Activated CD4-positive, alpha-beta T cell treated with anti-CD3 and anti-CD28 coated beads for 36 hours (primary cell): ENCODE measurements at places on chromosomes 13 and 19. TPM values are rescaled to one million over a fixed set of nuclear protein-coding genes. Genes with fewer than 3 reads are reported as not detected.

The CYP4F22 gene
- total RNA-seq: 0.54 TPM

The SMAD9 gene
- 0.14 TPM for total RNA-seq

GRCh38 chr19:50969413-50969760 lies at the start of gene KLK6:
Gene KLK6 (minus strand): TSS chr19:50969591. CDS start chr19:50968104, 1,487 bp downstream.
- no peaks in the 10 kb centered on the region for H3K36me3 ChIP-seq
- H3K4me3 ChIP-seq: no peak within 1 kb of the TSS
- H3K4me1 ChIP-seq: no peaks in the 10 kb centered on the region
- peaks cover 37% of the 10 kb centered on the region for H3K27me3 ChIP-seq
- DNase-seq: no peak
- H3K27ac ChIP-seq: no peak within 1 kb of the TSS

DNA sequence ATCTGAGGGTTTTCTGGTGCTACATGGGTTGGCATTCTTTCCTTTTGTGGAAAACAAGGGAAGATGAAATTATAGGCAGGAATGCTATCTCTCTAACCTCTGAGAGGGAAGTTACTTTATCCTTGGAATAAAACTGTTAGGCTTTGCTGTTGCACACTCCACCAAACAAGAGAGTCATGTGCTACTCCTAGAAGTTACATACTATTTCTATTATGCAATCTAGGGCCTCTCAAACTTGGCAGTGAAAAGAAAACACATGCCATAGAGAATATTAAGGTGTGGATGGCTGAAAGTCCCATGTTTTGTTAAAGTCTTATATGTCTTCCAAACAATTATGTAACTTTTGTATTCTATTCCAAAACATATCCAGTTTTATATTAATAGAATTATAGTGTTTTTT lies 367.9 kb downstream of the SLC7A1 start:
- H3K27me3 ChIP-seq: peaks cover 2% of the 10 kb centered on the region
- no peaks in the 10 kb centered on the region for H3K4me1 ChIP-seq
- H3K27ac ChIP-seq: no peak overlapping the region
- H3K36me3 ChIP-seq: no peaks in the 10 kb centered on the region
- no peak for DNase-seq

DNA sequence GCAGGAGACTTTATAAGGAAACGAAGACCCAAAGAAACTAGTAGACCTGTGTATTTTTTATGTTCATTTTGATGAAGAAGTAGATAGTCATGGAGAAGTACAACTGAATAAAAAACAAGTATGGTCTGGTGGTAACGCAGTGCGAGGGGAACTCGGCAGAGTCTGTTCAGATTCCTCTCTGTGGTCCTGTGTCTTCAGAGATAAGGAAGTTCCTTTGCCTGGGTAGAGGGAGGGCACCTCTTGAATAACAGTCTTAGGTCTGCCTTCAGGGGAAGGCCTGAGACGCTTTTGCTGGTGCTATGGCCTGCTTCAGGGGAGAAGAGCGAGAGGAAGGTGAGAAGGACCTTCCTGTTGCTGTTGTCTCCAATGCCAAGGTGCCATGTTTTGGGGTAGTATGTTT lies 25.9 kb upstream of the SLC46A3 start:
- H3K4me3 ChIP-seq: no peak overlapping the region
- no peak overlapping the region for H3K27ac ChIP-seq
- H3K27me3 ChIP-seq: peaks cover 2% of the 10 kb centered on the region
- H3K4me1 ChIP-seq: no peaks in the 10 kb centered on the region

DNA sequence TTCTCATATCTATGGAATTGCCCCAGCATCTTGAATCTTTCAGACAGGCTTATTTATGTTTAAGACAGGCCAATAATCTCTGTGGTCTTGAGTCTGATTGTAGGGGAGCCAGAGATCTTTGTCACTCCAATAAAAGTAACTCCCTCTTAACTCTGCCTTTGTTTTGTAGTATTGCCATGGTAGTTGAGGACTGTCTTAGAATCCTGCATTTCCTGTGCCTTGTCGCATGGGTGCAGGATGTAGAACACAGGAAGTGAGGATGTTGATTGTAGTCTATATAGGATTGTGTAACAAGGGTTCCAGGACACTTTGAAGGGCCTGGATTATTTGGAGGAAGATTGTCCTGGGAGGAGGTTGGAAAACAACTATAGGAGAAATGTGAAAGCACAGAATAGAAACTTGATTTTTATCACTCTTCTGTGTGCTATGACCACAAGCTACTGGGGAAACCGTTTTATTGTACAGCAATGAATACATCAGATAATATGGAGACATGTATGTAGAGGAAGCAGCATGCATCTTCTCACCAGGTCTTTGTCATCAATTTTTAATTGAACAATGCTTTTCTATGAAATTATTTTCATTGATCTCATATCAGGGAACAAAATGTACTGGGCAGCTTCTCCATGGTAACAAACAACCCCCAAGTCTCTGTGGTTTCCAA lies 411.7 kb downstream of the FGF9 start:
- no peaks in the 10 kb centered on the region for H3K27me3 ChIP-seq
- peaks cover 10% of the 10 kb centered on the region for H3K36me3 ChIP-seq
- no peak for DNase-seq
- no peak overlapping the region for H3K4me3 ChIP-seq
- H3K4me1 ChIP-seq: peaks cover 30% of the 10 kb centered on the region
- H3K27ac ChIP-seq: no peak overlapping the region

GRCh38 chr13:94859811-94860210 lies 147.5 kb upstream of the SOX21 start:
- no peak overlapping the region for H3K4me3 ChIP-seq
- H3K36me3 ChIP-seq: no peaks in the 10 kb centered on the region
- no peak overlapping the region for H3K27ac ChIP-seq
- H3K27me3 ChIP-seq: no peaks in the 10 kb centered on the region
- peaks cover 12% of the 10 kb centered on the region for H3K4me1 ChIP-seq

DNA sequence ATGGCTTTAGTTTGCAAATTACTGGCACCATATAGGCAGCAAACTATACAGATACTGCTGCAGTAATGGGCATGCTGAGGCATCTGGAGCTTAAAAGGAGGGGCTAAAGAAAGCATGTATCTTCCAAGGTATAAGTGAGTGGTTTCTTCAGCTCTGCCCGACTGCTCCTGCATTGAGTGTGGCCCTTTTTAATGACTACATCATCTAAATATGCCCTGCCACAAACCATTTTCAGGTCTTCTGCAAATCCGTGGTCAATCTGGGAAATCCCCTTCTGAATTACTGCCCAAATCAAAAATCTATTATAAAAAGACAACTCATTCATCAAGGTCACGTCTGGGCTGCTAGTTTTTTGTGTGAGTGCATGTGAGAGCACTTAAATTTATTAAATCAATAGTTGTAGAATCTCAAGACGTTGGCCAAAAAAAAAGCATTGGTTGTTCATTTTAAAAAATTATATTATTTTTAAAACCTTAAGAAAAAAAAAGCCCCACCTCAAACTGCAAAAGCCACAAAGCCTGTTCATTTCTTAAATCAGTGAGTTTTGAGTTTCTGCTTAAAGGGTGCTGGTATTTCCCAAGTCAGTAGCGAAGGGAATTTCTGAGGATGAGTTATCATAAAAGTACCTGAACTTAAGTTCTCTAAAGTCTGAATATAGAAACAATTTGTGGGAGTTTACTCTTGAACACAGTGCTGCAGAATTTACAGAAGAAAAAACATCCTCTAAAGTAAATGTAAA lies 16.3 kb downstream of the LCP1 start:
- H3K27me3 ChIP-seq: no peaks in the 10 kb centered on the region
- H3K4me1 ChIP-seq: peaks cover 88% of the 10 kb centered on the region
- peaks cover 66% of the 10 kb centered on the region for H3K36me3 ChIP-seq
- peak overlapping the region; percentile 59 for H3K4me3 ChIP-seq

GRCh38 chr19:30886222-30886621 lies 463.0 kb downstream of the TSHZ3 start:
- H3K36me3 ChIP-seq: no peaks in the 10 kb centered on the region
- H3K4me3 ChIP-seq: no peak overlapping the region
- H3K27ac ChIP-seq: no peak overlapping the region
- DNase-seq: no peak

GRCh38 chr19:32875428-32875827 lies 5.9 kb upstream of the SLC7A9 start:
- H3K4me3 ChIP-seq: no peak overlapping the region

GRCh38 chr13:46624353-46624752 lies 71.4 kb downstream of the LRCH1 start:
- no peak overlapping the region for H3K4me3 ChIP-seq
- H3K4me1 ChIP-seq: peaks cover 57% of the 10 kb centered on the region

GRCh38 chr13:62320129-62321108 lies 904.8 kb upstream of the PCDH20 start:
- H3K4me3 ChIP-seq: no peak overlapping the region
- H3K27ac ChIP-seq: no peak overlapping the region
- H3K27me3 ChIP-seq: no peaks in the 10 kb centered on the region
- H3K36me3 ChIP-seq: no peaks in the 10 kb centered on the region
- no peaks in the 10 kb centered on the region for H3K4me1 ChIP-seq

DNA sequence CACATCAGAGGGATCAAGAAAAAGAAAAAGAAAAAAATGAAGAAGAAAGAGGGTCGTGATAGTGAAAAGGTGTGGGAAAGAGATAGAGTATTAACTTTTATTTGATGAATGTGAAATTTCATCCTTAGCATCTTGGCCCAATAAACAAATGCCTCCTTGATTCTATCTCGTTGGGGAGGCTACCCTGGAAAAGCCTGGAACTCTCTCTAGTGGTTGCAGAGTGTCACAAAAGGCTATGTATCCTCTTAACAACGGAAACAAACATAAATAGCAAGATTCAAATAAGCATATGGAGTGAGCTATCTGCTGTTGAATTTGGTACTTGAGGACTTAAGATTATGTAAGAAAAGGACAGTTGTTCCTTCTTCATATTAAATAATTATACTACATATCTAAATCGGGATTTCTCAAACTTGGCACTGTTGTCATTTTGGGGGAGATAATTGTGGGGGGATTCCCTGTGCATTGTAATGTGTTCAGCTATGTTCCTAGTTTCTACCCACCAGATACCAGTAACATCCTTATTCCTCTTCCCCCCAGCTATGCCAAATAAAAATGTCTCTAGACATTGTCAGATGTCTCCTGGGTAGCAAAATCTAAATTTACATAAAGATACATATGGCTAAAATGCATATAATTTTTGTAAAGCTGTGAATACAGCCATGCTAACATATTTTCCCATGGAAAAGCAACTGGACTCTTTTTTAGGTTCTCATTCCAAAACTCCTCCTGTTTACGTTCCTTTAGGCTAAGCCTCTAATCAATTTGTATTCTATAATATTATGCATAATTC lies 557.2 kb downstream of the DCT start:
- no peaks in the 10 kb centered on the region for H3K36me3 ChIP-seq
- H3K4me3 ChIP-seq: no peak overlapping the region

The SLC17A7 gene
- total RNA-seq: 0.14 TPM

The TUBB4A gene
- 4.8 TPM for total RNA-seq

DNA sequence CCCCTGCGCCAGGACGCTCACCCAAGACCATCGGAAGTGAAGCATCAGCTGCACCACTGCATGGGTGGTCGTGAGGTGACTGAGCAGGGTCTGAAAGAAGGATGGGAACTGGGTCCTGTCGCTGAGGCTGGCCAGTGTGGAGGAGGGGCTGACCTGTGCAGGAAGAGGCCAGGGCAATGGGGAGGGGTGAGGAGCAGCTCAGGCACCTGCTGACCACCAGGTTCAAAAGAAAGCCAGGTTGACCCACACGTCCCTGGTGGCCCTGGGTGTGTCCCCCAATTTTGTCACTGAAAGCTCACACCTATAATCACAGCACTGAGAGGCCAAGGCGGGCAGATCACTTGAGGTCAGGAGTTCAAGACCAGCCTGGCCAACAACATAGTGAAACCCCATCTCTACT lies 13.7 kb upstream of the ZSCAN1 start:
- H3K27ac ChIP-seq: no peak overlapping the region
- no peak overlapping the region for H3K4me3 ChIP-seq
- no peaks in the 10 kb centered on the region for H3K4me1 ChIP-seq
- peaks cover 8% of the 10 kb centered on the region for H3K36me3 ChIP-seq
- no peak for DNase-seq
- no peaks in the 10 kb centered on the region for H3K27me3 ChIP-seq

GRCh38 chr13:31105020-31105795 lies 56.5 kb downstream of the HSPH1 start:
- no peaks in the 10 kb centered on the region for H3K36me3 ChIP-seq
- H3K4me3 ChIP-seq: no peak overlapping the region
- no peak overlapping the region for H3K27ac ChIP-seq
- H3K4me1 ChIP-seq: no peaks in the 10 kb centered on the region

DNA sequence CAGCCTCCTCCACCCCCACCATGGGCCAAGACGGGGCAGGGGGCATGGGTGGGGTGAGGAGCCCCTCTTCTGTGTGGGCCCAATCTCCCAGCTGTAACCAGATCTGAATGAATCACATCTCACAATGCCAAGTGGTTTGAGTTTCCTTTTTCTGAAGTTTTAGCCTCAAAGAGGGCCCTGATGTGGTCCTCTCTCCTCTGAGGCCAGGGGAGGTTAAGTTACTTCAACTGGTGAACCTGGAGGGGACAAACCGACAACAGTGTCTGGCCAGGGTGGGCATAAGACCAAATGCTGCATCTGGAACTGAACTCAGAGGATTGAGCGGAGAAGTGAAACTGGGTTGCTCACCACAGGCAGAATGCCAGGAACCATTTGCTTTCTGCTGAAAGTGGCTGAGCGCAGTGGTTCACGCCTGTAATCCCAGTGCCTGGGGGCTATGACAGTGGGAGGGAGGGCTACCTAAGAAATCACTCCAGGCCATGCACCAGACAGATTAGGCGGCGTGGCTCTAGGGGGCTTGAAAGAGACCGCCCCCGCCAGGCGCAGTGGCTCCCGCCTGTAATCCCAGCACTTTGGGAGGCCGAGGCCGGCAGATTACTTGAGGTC lies 15.4 kb upstream of the IRGC start:
- H3K36me3 ChIP-seq: peaks cover 3% of the 10 kb centered on the region
- peak; percentile 47 for DNase-seq
- peaks cover 18% of the 10 kb centered on the region for H3K27me3 ChIP-seq
- peak overlapping the region; percentile 99 for H3K27ac ChIP-seq
- peaks cover 21% of the 10 kb centered on the region for H3K4me1 ChIP-seq
- peak overlapping the region; percentile 69 for H3K4me3 ChIP-seq

The PSG6 gene
- total RNA-seq: not detected

The POU2F2 gene
- total RNA-seq: 43.6 TPM

- H3K36me3 ChIP-seq: peaks cover 13% of the 10 kb centered on the region
- H3K4me3 ChIP-seq: peak overlapping the region; percentile 84
- H3K4me1 ChIP-seq: peaks cover 18% of the 10 kb centered on the region
- peak overlapping the region; percentile 81 for H3K27ac ChIP-seq
- H3K27me3 ChIP-seq: peaks cover 5% of the 10 kb centered on the region
These were observed 22.2 kb downstream of the ZNF175 start for GRCh38 chr19:51593138-51593890.

GRCh38 chr13:112726016-112726767 lies 36.4 kb downstream of the ATP11A start:
- no peak for DNase-seq
- H3K27me3 ChIP-seq: no peaks in the 10 kb centered on the region
- peak overlapping the region; percentile 71 for H3K27ac ChIP-seq
- no peaks in the 10 kb centered on the region for H3K36me3 ChIP-seq

DNA sequence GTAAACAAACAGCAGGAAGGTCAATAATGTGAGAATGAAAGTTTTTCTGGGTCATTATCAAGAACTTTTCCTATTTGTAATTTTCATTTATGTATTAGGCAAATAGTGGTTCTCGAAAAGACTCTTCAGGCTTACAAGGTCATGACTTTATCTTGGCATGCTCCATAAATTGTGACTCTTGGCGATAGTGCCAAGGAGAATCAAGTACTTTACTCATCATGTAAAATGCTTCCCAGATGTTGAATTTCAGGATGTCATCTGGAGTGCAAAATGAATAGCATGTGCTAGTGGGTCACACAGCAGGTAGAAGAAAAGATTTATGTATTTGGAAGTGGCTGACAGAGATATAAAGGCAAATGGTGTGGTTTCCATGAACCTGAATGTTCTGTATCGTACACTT lies 1492.7 kb upstream of the PCDH20 start:
- H3K4me3 ChIP-seq: no peak overlapping the region
- no peaks in the 10 kb centered on the region for H3K4me1 ChIP-seq
- no peak for DNase-seq
- H3K27me3 ChIP-seq: no peaks in the 10 kb centered on the region
- H3K27ac ChIP-seq: no peak overlapping the region
